ENCODE measurements at places on chromosomes 2 and 18. TPM values are rescaled to one million over a fixed set of nuclear protein-coding genes. Genes with fewer than 3 reads are reported as not detected.

Gene ACTG2
- 0.89 TPM for total RNA-seq

Gene DSG4
- not detected for total RNA-seq

Gene SPATA3
- not detected for total RNA-seq

Gene DSEL
- total RNA-seq: 40.3 TPM

Gene GCG
- not detected for total RNA-seq

Gene POTEI
- not detected for total RNA-seq

Gene SERPINB11
- total RNA-seq: not detected

Gene RPRM
- 0.34 TPM for total RNA-seq

Gene RFX8
- not detected for total RNA-seq

Gene ADCYAP1
- total RNA-seq: 0.98 TPM

Gene ANKRD44
- total RNA-seq: 10.3 TPM

Gene IRS1
- total RNA-seq: 12.6 TPM

Gene CTLA4
- total RNA-seq: not detected

Gene IL36RN
- total RNA-seq: not detected

Gene PDE1A
- total RNA-seq: 3.7 TPM

Gene TDRD15
- not detected for total RNA-seq

Gene UBE2F
- 99.0 TPM for total RNA-seq

Gene CAVIN2
- total RNA-seq: 0.64 TPM

Gene TNS1
- 2.6 TPM for total RNA-seq

Gene NYAP2
- 2.3 TPM for total RNA-seq

Gene DSG2
- 0.34 TPM for total RNA-seq

Gene AP1S3
- total RNA-seq: 3.0 TPM

Gene GAD1
- total RNA-seq: 3.0 TPM

Gene SP140
- 2.0 TPM for total RNA-seq

Gene RTKN
- 10.5 TPM for total RNA-seq

Gene CABLES1
- 9.0 TPM for total RNA-seq

Gene NRP2
- total RNA-seq: 84.6 TPM

Gene EPAS1
- 23.7 TPM for total RNA-seq

Gene MAP3K19
- total RNA-seq: not detected

Gene RESP18
- total RNA-seq: not detected

Gene SPHKAP
- total RNA-seq: not detected

Gene NT5DC4
- not detected for total RNA-seq

Gene FN1
- total RNA-seq: 990 TPM

Gene ANO7
- total RNA-seq: 0.62 TPM

Gene IL1F10
- total RNA-seq: not detected

Gene TMEM163
- not detected for total RNA-seq

Gene CDH2
- total RNA-seq: 104 TPM

Gene ANTXR1
- 38.6 TPM for total RNA-seq

Gene FAM124B
- 0.12 TPM for total RNA-seq

Gene TRIP12
- total RNA-seq: 130 TPM

Gene DLGAP1
- total RNA-seq: not detected

Gene TMEM18
- 15.3 TPM for total RNA-seq

Gene CD207
- total RNA-seq: not detected

Gene PLGLB2
- total RNA-seq: 0.05 TPM

Gene MEIS1
- total RNA-seq: 4.5 TPM

Gene NTSR2
- not detected for total RNA-seq

Gene LIMS3
- total RNA-seq: 0.17 TPM

Gene ITGB6
- 1.6 TPM for total RNA-seq

Gene SKOR2
- not detected for total RNA-seq

Gene KLHL14
- not detected for total RNA-seq
